ENCODE measurements at places on chromosomes 11 and 22. TPM values are rescaled to one million over a fixed set of nuclear protein-coding genes. Genes with fewer than 3 reads are reported as not detected.

OR56A1 gene
- not detected for total RNA-seq

PIK3IP1 gene
- total RNA-seq = 9.3 TPM

C11orf97 gene
- total RNA-seq = not detected

OR8A1 gene
- not detected for total RNA-seq

DERL3 gene
- 0.32 TPM for total RNA-seq

CECR2 gene
- total RNA-seq = not detected

APOBEC3F gene
- total RNA-seq = 7.1 TPM

PRG3 gene
- not detected for total RNA-seq
